H9 (cell line): ENCODE measurements at places on chromosomes 1 and 21.

DNA sequence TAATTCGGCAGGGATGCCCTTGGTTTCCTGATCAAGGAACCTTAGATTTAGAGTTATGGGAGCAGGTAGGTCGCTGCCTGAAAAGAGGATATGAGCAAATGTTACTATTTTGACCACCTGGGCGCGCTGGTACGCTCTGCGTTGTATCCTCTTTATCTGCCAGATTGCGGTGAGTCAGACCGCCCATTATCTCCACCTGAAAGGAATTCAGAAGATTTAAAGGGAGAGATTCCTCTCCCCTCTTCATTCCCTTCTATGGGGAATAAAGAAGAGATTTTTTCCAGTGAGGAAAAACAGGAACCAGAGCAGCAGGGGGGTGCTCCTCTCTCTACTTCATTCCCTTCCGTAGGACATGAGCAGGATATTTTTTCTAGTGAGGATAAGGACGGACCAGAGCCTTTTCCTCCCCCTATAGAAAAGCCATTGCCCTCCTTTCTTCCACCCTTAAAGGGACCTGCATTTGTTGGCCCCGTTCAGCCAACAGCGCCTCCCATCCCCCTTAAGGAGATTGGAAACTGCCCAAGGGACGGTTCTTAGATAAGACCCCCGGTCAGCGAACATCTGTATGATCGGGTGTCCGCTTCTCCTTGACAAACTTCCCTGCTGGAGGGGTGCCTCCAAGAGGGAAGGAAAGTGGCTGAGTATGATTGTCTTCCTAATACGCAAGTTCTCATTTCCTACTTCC lies 34.1 kb downstream of the CLCA1 start:
- peak overlapping the region; percentile 97 for H3K27ac ChIP-seq
- peak; percentile 90 for DNase-seq
- H3K4me3 ChIP-seq = peak overlapping the region; percentile 82
- no peaks in the 10 kb centered on the region for H3K36me3 ChIP-seq
- H3K27me3 ChIP-seq = no peaks in the 10 kb centered on the region

GRCh38 chr1:221688488-221688843 lies 53.4 kb downstream of the DUSP10 start:
- no peak overlapping the region for H3K4me3 ChIP-seq
- no peak for DNase-seq
- no peaks in the 10 kb centered on the region for H3K36me3 ChIP-seq

- H3K4me3 ChIP-seq = no peak overlapping the region
- DNase-seq = no peak
- no peaks in the 10 kb centered on the region; the same call in 1 of the 2 replicates for H3K27me3 ChIP-seq
- no peaks in the 10 kb centered on the region for H3K36me3 ChIP-seq
- H3K27ac ChIP-seq = no peak overlapping the region
- H3K4me1 ChIP-seq = no peaks in the 10 kb centered on the region
Measured at GRCh38 chr1:158147869-158148268, 32.8 kb upstream of the CD1D start.

- DNase-seq = no peak
- H3K4me1 ChIP-seq = no peaks in the 10 kb centered on the region
- no peaks in the 10 kb centered on the region for H3K27me3 ChIP-seq
- no peak overlapping the region for H3K4me3 ChIP-seq
- H3K36me3 ChIP-seq = no peaks in the 10 kb centered on the region
Measured at GRCh38 chr1:110200666-110201065, 9.4 kb upstream of the KCNC4 start.
